Transverse colon (tissue), 4 donors: ENCODE measurements at places on chromosomes 12 and 14. TPM values are rescaled to one million over a fixed set of nuclear protein-coding genes. Genes with fewer than 3 reads are reported as not detected.

DNA sequence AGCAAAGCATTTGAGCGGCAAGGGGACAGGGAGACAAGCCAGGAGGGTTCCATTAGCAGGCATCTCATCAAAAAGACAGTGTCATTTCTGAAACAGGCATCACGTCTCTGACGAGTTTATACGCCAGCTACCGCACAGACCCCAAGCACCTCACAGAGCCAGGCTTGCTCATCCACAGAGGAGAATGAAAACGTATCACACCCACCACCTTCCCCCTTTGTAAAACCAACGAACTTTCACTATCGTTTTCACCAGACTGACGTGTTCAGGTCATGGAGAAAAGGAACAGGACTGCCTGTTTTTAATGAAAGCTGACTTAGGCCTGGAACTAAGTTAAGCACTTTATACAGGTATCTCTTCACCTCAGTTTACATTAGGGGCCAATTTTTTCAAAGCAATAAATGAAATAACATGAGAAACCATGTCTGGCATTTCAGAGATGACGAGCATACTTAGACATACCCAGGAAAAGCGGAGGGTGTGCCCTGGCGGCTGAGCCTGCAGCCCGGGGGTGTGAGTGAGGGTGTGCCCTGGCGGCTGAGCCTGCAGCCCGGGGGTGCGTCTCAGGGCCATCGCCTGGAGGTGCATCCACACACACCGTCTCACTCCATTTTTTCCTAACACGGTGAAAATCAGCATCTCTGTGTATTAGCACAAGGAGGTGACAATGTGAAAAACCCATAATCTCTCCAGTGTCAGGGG, 41.9 kb downstream of the STX2 start:
- DNase-seq = no peak

CELA1 gene
- total RNA-seq = not detected

GRCh38 chr12:15306605-15307004, 15.7 kb upstream of the PTPRO start:
- DNase-seq = no peak

DNA sequence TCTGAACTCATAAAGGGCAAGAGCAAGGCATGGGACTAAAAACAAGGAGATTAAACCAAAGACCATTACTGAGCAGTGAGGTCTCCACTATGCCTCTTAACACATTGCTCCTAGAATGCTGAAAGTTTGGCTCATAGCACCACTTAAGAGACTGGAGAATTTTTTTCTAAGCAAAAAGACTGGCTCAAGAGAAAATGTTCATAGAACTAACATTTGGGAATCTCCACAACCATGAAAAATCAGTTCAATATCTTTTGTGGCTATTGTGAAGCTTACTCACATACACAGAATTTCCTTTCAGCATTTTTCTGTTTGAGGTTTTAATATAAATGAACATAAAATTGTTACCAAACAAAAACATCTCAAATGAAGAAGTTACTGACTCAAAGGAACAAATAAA, 255.8 kb downstream of the CCDC91 start:
- no peak for DNase-seq

KRT6C gene
- total RNA-seq = not detected

DNA sequence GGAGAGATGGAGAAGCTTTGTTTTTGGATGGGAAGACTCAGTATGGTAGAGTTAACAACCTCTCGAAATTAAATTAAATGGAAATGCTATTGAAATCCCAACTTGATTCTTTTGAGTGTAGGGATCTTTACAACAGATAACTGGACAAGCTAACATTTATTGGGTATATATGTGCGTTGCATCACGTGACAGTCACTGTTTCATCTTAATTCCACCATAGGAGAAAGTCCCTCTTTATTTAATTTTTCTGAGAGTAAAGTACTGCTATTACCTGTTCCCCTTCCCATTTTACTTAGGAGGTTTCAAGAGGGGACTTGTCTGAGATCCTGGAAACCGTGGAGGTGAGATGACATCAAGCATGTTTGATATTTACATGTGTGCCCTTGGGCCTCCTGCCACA, 11.1 kb upstream of the DAO start:
- DNase-seq = no peak

CCNB1IP1 gene
- 11.9 TPM for total RNA-seq

DNA sequence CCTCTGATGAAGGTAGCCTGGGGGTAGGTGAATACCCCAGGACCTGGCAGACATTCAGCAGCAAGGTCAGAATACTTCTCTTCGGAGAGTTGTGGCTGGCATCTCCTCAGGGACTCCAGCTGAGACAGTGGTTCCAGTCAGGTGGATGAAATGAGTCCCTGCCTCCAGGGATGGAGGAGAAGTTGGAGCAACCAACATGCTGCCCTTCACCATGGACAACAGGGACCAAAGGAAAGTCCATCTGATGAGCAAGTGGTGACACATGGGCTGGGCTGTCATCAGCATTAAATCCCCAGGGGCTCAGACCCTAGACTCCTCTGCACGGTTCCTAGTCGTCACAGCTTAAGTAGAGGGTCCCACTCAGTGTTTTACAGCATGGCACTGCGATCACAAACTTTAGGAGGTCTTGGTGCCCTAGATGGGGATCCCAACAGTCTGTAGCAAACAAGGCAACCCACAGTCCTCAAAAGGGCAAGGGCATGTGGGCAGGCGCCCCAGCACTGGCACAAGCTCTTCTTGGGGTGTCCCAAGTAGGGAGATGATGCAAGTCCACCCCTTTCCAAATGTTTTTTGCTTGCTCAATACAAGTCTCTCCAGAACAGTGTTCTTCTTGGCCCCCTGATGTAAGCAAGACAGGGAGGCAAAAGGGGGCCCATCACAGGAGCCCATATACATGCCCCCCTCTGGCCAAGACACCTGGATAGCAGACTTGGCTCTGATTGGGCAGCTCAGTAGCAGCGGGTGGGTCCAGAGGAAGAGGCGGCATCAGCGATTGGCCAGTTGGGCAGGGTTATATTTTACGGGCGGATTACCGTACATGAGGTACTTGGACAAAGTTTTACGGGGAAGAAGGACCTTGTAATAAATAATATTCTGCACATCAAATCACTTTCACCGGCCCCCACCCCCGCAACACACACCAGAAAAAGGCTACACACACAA, 10.8 kb upstream of the CDH24 start:
- DNase-seq = no peak

- peak; percentile 33 for DNase-seq
These were observed 101.0 kb upstream of the GZMB start for GRCh38 chr14:24734917-24735500.
